ENCODE measurements at places on chromosomes 16 and 17. TPM values are rescaled to one million over a fixed set of nuclear protein-coding genes. Genes with fewer than 3 reads are reported as not detected.
A peak's percentile ranks its signal among the peaks of the same experiment; 100 is the strongest.

Gene SMIM36
- total RNA-seq = not detected

Gene AANAT
- not detected for total RNA-seq

Gene NME1
- total RNA-seq = 99.6 TPM

GRCh38 chr16:68451676-68452075, 3.4 kb upstream of the SMPD3 start:
- H3K27ac ChIP-seq = no peak overlapping the region
- no peaks in the 10 kb centered on the region for H3K4me1 ChIP-seq
- peaks cover 16% of the 10 kb centered on the region for H3K27me3 ChIP-seq
- H3K4me3 ChIP-seq = no peak overlapping the region
- no peak for DNase-seq

DNA sequence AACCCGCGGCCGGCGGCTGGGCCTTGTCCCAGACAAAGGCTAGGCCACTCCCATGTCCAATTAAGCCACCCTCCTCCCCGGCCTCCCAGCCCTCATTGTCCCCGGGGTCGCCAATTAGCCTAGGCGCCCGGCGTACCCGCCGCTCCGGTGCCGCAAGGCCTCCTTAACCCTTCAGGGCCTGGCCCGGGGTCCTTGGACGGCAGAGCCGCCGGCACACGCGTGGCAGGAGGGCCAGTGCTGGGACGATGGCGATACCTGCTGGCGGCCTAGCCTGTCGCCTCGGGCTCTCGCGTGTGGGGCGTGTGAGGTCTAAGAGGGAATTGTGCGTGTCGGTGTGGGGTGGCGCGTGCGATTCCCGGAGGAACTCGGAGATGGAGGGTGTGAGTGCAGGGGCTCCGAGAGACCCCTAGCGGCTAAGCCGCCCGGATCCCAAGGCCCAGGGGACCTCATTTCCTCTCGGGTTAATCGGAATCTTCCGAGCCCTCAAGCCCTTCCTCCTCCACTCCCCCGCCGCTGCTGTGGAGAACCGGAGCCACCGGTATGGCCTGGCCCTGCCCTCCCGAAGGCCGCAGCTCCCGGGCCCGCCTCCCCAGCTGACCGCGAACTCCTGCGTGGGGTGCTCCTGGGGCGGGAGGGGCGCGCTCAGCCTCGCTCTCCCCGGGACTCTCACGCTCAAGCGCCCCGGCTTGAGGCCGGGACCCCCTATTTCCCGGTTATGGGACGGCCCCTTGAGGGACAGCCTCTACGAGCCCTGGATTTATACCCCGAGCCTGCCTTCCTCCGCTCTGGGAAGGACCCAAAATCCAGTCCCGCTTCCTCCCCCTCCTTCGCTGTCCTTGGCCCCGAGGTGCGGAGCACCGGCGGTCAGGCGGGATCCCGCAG, 11.9 kb downstream of the TBX2 start:
- H3K36me3 ChIP-seq = no peaks in the 10 kb centered on the region
- peaks cover 98% of the 10 kb centered on the region for H3K27me3 ChIP-seq

DNA sequence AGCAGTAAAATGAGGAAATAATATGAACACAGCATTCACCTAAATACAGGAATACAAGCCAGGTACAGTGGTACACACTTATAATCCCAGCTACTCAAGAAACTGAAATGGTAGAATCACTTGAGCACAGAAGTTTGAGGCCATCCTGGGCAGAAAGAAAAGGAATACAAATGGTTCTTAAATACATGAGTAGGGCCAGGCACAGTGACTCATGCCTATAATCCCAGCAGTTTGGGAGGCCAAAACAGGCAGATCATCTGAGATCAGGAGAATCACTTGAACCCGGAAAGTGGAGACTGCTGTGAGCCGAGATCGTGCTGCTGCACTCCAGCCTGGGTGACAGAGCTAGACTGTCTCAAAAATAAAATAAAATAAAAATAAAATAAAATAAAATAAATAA, 23.0 kb upstream of the SMG8 start:
- no peak for DNase-seq
- peaks cover 45% of the 10 kb centered on the region for H3K36me3 ChIP-seq

GRCh38 chr16:1351582-1352362, at the start of the genes GNPTG and TSR3:
Gene GNPTG, plus strand, starts transcription at chr16:1351931. Its CDS starts 35 bp downstream, at chr16:1351966.
Gene TSR3, minus strand, starts transcription at chr16:1351878. Its CDS starts 74 bp downstream, at chr16:1351804.
- no peaks in the 10 kb centered on the region for H3K27me3 ChIP-seq
- peaks cover 17% of the 10 kb centered on the region for H3K36me3 ChIP-seq
- no peak within 1 kb of the TSS for H3K27ac ChIP-seq
- DNase-seq = peak; percentile 90
- H3K4me3 ChIP-seq = peak within 1 kb of the TSS; percentile 98

DNA sequence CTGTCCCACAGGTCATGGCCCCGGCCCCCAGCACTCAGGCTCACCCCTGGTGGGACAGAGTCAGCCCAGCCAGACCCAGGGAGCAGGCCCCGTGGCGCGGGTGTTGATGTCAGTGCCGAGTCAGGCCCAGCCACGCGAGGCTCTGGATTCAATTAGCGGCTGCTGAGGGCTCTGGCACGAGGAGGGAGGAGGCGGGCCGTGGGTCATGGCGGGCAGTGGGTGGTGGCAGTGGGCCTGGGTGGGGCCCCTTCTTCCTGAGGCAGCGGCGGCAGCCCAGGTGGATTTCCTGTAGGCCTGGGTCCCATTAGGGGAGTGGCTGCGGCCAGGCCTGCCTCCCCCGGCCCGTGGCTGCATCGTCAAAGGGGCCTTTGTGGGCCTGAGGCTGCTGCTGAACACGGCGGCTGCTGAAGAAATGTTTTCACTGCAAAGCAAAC, 12.9 kb downstream of the VASN start:
- no peaks in the 10 kb centered on the region for H3K36me3 ChIP-seq
- no peak overlapping the region for H3K4me3 ChIP-seq

- DNase-seq = no peak
- H3K4me3 ChIP-seq = no peak overlapping the region
- H3K36me3 ChIP-seq = no peaks in the 10 kb centered on the region
- no peaks in the 10 kb centered on the region for H3K4me1 ChIP-seq
- H3K27me3 ChIP-seq = no peaks in the 10 kb centered on the region
Measured at GRCh38 chr16:2415085-2415484, 14.2 kb upstream of the CCNF start.

Data from endodermal cell (in vitro differentiated cells).